ENCODE measurements at places on chromosomes 2 and 18.

- no peak for DNase-seq
Observed at GRCh38 chr18:7803956-7804469, 236.9 kb downstream of the PTPRM start.

DNA sequence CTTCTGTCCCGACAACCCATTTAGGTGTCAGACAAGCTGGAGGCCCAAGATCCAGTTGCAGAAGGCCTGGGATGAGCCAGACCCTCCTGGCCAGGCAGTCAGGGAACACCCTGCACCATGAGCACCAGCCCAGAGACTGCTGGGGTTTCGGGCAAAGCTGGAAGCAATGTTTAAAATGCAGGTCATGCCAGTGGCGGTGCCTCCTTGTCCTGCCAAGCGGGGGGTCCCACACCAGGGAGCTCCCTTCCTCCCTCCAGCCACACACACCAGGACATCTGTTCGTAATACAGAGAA, 230.2 kb downstream of the ATAD2B start:
- no peak for DNase-seq

GRCh38 chr18:76348267-76349066, 146.6 kb downstream of the ZNF516 start:
- no peak for DNase-seq

- DNase-seq = no peak
Observed at GRCh38 chr18:47520263-47520662, 268.8 kb upstream of the SKOR2 start.

DNA sequence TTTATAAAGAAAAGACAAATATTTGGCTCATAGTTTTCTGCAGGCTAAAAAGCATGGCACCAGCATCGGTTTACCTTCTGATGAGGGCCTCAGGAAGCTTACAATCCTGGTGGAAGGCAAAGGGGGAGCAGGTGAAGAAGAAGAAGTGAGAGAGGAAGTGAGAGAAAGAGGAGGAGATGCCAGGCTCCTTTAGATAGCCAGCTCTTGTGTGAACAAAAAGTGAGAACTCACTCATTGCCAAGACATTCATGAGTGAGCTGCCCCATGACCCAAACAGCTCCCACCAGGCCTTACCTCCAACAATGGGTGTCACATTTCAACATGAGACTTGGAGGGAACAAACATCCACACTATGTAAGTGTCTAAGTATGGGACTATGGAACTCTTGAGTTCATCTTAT, 14.3 kb downstream of the CCDC150 start:
- no peak for DNase-seq

DNA sequence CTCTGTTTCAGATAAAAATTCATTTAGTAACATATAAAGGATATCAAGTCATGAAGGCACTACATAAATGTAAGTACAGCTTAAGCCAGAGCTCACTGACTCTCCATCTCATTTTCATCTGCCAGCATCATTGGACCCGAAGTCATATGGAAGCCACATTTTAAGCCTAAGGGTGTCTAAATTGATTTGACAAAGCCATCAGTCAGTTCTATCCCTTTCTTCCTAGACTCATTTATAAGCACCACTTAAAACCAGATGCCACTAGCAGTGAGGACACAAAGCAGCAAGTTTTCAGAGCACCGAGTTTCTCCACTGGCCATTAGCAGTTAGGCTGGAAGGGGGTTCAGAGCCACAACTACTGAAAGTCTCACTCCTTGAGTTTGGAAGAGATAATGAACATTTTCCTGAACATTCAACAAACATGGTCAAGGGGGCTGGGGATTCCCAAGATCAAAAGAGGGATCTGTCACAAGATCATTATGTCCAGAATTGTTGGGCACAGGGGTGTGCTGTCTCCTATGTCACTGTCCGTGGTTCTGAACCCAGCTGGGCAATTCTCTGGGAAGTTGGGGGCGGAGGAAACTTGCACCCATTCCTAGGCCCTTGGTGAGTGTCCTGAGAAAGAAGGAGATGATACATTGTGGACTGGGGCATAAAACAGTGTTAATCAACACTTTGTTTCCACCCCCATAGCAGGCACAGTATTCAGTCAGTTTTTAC, 158.5 kb upstream of the LMAN1 start:
- no peak for DNase-seq

DNA sequence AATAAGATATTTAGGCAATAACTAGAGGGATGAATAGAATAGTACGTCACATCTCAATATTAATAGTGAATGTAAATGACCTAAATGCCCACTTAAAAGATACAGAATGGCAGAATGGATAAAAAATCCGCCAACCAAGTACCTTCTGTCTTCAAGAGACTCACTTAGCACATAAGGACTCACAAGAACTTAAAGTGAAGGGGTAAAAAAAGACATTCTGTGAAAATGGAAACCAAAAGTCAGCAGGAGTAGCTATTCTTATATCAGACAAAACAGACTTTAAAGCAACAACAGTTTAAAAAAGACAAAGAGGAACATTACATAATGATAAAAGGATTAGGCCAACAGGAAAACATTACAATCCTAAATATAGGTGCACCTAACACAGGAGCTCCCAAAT, 56.7 kb upstream of the DSC1 start:
- no peak for DNase-seq

DNA sequence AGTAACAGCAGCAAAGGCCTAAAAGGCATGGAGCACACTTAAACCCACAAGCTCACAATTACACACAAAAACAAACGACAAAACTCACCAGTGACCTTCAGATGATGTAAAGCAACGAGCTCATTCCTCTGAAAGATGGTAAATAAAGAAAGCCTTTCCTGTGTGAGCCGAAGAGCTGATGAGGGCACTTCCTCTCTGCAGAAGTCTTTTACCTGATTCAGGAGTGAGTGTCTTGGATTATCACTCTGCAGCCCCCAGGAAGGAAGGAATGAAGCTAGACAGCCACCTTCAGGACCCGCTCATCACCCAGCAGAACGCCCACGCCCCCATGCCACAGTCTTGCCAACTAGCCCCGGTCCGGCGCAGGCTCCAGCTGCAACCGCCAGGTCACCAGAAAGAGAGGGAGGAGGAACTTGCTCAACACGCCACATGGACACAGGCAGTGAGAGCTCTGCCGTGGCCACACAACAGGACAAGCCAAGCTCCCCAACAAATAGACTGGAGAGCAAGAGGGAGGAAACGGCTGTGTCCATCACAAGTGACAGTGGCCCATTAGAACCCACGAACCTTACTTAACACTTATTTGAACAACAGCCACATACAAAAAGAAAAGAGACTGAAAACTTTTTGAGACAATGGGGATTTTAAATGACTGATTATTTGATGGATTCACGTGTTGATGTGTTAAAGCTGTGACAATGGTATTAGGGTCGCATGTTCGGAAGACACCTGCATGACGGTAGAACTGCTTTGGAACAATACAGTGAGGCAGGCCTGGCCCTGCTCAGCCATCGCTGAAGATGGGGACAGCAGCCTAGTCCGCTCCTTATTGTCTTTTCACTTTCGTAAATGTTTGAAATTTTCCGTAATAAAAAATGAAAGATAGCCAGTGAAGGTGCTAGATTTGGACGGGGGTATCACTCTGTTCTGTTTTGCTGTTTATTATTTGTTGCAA, 127.3 kb downstream of the HDAC4 start:
- no peak for DNase-seq

- DNase-seq = no peak
Observed at GRCh38 chr2:207996848-207997247, 28.5 kb downstream of the PLEKHM3 start.

DNA sequence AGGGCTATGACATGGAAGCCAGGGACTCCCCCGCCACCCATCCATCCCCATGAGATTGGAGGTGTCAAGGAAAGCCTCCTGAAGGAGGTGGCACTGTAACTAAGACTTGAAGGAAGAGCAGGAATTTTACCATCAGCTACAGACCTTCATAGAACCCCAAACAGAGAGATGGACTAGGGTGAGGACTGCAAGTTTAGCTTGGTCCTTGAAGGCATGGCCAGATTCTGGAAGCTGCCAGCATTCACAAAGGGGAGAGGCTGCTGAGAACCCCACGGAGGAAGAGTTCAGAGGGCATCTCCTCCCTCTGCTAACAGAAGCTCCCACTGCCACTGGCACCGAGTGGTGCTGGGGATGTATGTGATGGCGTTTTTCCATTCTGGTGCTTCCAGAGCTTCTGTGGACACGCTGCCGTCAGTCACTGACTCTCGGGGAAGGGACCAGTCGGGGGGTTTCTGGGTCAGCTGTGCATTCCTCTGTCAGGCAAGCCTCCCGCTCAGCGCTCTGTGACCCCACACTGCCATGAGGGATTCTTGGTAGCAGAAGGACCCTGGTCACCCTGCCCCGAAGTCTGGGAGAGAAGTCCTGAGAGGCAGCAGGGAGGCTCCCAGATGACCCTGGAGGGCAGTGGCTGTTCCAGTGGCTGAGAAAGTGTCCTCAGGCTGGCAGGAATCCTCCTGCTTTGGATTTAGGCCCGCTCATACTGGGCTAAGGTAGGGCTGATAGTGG, 18.1 kb downstream of the TMEM185B start:
- no peak for DNase-seq

- no peak for DNase-seq
Observed at GRCh38 chr18:63443829-63444228, 21.6 kb upstream of the VPS4B start.

- no peak for DNase-seq
Observed at GRCh38 chr2:159177957-159178356, 108.5 kb downstream of the WDSUB1 start.

GRCh38 chr2:18719978-18720775, 130.8 kb upstream of the NT5C1B start:
- DNase-seq = no peak

DNA sequence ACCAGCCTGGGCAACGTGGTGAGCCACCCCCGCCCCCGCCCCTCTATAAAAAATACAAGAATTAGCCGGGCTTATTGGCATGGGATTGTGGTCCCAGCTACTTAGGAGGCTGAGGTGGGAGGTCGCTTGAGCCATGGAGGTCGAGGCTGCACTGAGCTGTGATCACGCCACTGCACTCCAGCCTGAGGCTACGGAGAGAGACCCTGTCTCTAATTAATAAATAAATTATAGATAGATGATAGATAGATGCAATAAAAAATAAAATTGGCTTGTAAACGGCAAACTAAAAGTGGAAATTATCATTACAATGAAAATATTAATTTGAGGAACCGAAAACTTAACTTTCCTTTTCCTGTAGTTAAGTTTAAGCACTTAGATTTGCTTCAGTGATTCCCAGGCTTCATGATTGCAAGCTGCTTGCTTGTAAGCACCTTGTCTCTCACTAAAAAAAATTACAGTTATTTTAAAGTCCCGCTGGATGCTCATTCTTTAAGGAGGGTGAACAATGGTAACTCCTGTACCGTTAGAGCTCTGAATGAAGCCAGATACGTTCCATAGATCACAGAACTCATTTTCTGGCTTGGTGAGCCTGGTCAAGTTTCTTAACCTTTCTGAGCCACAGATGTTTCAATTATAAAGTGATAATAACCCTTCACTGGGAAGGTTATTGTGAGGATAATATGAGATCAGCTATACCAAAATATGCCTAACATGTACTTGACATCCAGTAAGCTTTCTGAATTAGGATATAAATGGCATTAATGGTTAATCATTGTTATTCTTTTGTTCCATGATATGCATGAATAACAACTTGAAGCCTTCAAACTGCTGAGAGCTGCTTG, 9.3 kb upstream of the NARS1 start:
- no peak for DNase-seq

DNA sequence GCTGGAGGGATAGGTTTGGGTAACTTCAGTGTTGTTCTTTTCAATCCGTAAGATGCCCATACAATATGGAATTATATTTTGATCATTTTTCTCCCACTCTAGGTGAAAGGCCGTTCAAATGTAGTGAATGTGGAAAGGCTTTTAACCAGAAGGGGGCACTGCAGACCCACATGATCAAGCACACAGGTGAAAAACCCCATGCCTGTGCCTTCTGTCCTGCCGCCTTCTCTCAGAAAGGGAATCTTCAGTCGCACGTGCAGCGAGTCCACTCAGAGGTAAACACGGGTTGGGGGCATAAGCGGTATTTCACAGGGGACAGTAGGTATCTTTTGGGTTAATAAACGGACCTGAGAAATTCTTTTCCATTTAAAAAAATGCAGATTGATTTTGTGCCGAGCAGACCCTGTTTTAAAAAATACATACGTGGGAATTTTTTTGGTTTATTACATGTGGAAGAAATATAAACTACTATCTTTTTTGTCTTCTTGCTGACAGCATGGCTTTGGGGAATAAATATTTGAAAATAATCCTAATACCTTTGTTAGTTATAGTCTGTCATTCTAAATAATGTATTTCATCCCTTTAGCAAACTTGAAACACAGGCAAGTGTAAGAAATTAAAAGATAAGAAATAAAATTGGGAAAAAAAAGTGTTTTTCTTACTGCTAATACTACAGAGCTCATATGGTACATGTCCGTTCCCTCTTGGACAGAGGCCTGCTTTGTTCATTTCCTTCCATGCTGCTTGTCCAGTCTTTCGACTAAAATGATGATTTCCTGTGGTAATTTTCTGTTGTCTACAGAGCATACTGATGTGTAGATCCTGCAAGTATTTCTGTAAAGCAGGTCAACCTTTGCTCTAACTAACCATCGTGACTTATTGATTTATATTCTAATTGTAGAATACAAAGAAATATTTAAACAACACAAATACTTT, 53.3 kb downstream of the ZNF236 start:
- peak; percentile 51 for DNase-seq

- DNase-seq = peak; percentile 91
Observed at GRCh38 chr18:67783196-67783946, 266.9 kb upstream of the DSEL start.

GRCh38 chr18:57270156-57270555, 82.2 kb upstream of the ST8SIA3 start:
- DNase-seq = no peak

DNA sequence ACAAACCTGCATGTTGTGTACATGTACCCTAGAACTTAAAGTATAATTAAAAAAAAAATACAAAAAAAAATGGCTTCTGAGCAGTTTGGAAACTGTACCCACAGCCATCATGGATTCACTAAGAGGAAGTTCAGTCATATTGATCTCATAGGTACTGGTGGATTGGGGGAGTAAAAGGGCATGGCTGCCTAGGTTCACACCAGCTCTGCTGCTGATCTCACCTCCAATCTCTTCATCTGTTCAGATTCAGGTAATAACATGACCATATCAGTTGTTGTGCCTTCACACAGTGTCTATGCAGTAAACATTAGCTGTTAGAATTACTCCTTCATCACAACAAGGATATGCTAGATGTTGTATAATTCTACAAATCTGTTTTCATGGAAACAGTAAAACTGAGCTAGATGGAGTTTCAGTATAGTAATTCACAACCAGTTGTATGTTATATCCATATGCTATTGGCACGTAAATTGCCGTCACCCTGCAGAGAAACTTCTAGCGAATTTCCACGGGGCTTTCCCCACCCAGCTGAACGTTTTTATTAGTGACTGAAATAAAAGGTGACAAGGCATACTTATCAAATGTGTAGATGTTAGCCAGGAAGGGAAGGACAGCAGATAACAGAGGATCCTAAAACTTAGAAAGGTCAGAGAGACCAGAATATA, 59.3 kb upstream of the ITM2C start:
- no peak for DNase-seq

GRCh38 chr18:24089076-24089475, 49.8 kb upstream of the CABYR start:
- DNase-seq = no peak

- DNase-seq = no peak
Observed at GRCh38 chr2:55949613-55950012, 26.0 kb upstream of the EFEMP1 start.
